ENCODE measurements at places on chromosomes 2 and 18. TPM values are rescaled to one million over a fixed set of nuclear protein-coding genes. Genes with fewer than 3 reads are reported as not detected.

POTEJ gene
- polyA plus RNA-seq = not detected

TUBB8B gene
- polyA plus RNA-seq = 0.28 TPM

ARHGAP15 gene
- 3.9 TPM for polyA plus RNA-seq

VAMP5 gene
- polyA plus RNA-seq = 157 TPM

SIX3 gene
- polyA plus RNA-seq = not detected

All from urinary bladder (tissue), 4 donors.